ENCODE measurements at places on chromosomes 5 and 9.
A peak's percentile ranks its signal among the peaks of the same experiment; 100 is the strongest.

DNA sequence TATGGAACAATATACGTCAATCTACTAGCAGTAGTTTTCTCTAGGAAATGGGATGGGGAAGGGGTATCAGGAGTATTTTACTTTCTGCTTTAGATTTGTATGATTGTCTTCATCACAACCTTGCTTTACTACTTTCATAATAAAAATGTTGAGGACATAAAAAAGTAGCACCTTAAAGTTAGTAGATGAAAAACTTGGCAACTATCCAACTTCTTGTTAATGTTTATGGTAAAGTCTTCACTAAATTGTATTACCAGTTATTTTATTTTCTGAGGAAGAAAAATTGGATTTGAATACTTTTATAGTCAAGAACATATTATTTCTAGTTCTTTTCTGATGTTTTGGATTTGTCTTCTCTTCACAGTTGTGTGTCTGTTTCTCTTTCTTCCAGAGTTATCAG lies 372.1 kb downstream of the ARRDC3 start:
- no peak for DNase-seq

GRCh38 chr5:82387001-82387818 lies 109.1 kb upstream of the RPS23 start:
- DNase-seq, result no peak

- DNase-seq, result no peak
These were observed 18.6 kb upstream of the RICTOR start for GRCh38 chr5:39092581-39093351.

GRCh38 chr5:54917323-54917722 lies 68.1 kb downstream of the ESM1 start:
- DNase-seq, result no peak

DNA sequence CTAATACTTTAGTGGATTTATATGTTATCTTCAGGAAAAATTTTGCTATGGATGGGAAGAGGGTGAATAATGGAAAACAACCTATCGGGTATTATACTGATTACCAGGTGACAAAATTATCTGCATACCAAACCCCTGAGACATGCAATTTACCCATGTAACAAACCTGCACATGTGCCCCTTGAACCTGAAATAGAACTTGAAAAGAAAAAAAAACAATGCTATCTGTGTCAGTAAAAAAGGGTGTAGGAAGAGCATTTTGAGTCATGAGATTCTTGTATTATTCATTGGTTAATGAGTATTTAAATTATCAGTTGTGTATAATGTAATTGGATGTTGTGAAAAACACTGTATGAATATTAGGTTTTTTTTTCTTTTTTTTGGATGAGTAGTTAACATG lies 75.4 kb downstream of the PRR16 start:
- no peak for DNase-seq

DNA sequence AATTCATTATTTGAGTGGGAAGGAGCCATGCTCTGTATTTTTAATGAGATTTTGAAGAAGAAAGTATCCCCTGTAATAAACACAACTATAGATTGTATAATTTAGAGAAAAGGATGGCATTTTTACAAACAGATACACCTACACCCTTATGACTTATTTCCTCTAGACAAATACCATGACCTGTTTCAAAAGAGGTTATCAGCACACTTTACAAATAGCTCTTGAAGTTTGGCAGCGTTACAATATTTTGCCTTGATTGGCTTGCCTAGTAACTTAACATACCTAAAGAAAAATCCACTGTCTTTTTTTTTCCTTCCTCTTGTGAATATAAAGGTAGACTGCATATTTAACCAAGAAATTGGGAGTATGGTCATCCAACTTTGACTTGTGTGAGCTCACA lies 28.5 kb upstream of the CETN3 start:
- DNase-seq, result no peak

DNA sequence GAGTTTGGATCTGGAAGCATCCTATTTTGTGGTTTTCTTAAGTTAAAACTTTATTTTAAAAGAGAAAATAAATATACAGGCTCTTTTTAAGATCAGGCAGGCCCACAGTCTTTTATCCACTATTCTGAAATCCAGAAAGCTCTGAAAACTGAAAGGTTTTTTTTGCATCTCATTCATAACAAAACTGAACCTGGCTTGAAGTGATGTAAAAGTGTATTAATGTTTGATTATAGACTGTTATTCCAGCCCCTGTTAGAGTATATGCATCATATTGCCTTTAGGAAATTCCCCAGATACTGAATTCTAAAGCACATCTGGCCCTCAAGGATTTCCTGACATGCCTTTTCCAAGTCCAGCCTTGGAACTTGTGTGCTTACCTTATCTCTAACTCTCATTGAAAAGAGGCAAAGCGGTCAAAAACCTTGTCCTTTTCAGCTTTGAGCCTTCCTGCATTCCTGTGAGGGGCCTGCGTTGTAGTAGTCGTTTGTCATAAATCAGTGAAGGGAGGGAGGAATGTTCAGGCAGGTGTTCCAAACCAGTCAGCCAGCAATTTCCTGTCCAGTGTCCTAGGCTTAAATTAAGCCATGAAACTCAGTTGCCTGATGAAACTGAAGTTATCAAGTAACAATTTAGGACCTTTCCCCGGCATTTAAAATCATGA lies 110.4 kb downstream of the TLE4 start:
- DNase-seq, result no peak

GRCh38 chr5:92779536-92779935 lies 801.5 kb downstream of the NR2F1-AS1 start:
- no peak for DNase-seq

DNA sequence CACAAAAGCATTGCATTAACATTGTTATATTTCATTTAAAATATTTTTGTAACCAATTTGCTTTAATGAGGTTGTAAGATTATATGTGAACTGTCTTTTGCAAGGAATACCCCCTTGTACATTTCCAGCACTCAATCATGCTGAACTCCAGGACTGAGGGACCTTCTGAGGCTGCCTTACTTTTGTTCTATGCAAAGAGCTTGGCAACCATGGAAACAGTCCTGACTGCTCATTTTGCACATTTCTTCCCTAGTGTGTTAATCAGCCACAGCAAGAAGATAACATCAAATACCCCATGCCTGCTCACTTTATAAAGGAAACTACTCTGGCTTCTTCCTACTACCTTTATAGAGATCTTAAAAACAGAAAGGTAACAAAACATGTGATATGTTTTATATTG lies 355.6 kb upstream of the IZUMO3 start:
- no peak for DNase-seq

GRCh38 chr9:92132501-92132900 lies 17.3 kb upstream of the SPTLC1 start:
- DNase-seq, result no peak

- no peak for DNase-seq
These were observed 33.1 kb downstream of the SCGB3A1 start for GRCh38 chr5:180558232-180558631.

GRCh38 chr5:76245590-76245989 lies 157.5 kb upstream of the IQGAP2 start:
- DNase-seq, result no peak

DNA sequence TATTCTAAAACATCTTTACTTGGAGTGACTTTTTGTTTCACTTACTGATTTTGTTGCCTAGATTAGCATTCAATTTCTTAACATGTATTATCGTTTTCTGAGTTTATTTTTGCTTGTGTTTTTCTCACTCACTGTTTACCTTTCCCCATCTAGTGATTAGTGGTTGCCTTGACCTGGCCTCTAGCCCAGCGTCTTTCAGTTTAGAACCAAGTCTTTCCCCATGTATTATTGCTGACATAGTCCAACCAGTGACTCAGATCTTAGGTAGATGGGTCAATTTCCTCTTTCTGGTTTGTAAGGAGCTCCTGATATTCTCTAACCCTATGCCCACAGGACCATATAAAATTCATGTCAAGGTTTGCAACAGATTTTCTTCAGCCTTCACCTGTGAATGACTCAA lies 135.5 kb downstream of the PRR16 start:
- DNase-seq, result no peak

GRCh38 chr5:74313896-74314295 lies 326.6 kb downstream of the ENC1 start:
- no peak for DNase-seq

GRCh38 chr5:179061025-179061424 lies 852 bp downstream of the ZNF354C start:
- no peak for DNase-seq

GRCh38 chr5:107402434-107403227 lies 268.1 kb downstream of the EFNA5 start:
- DNase-seq, result no peak

- peak; percentile 28 for DNase-seq
These were observed 56.8 kb upstream of the SMIM32 start for GRCh38 chr5:136249678-136250266.

- no peak for DNase-seq
These were observed 272.5 kb downstream of the GADD45G start for GRCh38 chr9:89877051-89878002.

GRCh38 chr5:166517976-166518375 lies 1773.5 kb upstream of the WWC1 start:
- no peak for DNase-seq

DNA sequence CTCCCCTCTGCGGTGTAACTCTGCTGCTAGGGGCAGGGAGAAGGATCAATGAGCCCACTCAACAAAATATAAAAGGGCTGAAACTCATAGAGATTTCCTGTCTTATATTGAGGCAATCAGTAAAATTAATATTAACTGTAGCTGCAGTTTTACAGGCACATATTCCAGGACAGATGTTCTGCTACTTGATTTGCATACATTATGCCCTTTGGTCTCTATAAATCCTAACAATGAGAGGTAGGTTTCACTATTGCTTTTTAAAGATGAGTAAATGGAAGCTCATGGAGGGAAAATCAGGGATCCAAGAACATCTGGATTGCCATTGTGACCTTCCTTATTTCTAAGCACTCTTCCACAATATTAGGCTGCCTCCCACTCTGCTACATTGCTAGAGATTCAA lies 23.5 kb upstream of the TRIM32 start:
- no peak for DNase-seq

- no peak for DNase-seq
These were observed 98.4 kb upstream of the ZNF366 start for GRCh38 chr5:72605632-72606031.

- DNase-seq, result no peak
These were observed 127.3 kb downstream of the NUDT12 start for GRCh38 chr5:103435136-103435889.

DNA sequence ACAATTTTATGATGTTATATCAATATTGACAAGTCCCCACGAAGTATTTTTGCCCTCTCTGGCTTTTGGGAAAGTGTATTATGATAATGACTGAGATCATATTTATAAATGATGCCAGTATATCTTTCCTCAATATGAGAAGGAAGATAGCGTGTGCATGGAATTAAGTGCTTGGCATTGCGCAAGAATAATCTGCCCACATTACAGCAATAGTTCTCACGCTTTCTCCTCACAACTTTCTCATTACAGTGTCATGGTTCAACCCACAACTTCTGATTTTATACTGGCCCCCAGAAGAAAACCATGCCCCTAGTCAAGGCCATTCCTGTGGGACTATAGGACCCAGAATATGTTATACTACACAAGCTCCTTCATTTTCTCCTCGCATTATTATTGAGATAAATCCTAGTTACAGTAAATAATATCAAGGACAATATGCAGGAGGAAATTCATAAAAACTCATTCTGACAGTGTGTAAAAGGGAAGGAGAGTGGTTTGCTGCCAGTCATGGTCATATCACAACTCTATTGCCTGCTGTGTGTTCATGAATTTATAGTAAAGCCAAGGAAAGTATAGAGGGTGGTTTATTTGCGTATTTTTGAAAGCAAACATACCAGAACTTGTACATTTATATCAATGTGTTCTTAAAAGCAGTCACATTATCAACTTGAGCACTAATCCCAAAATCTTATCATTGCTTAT lies 114.1 kb downstream of the PIK3R1 start:
- DNase-seq, result no peak

GRCh38 chr9:34862043-34862442 lies 96.0 kb upstream of the PHF24 start:
- DNase-seq, result no peak
